CD4-positive, alpha-beta T cell treated with Interleukin-17A for 4 hours (primary cell): ENCODE measurements at places on chromosomes 4 and X.
A peak's percentile ranks its signal among the peaks of the same experiment; 100 is the strongest.

DNA sequence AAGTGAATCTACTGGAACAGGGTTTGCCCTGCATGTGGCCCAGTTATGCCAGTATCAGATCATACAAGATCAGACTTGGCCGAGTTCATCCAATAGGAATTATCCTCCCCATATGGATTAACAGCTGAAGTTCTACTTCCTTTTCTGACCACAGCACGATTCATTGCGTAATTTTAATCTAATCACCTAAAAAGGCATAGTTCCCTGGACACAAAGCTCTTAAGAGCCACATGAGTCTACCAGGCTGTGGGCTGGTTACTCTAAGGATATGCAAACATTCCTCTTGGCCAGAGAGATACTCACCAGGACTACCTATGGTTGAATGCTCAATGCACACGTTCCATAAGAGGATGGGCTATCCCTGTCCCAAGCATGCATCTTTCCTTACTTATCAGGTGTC, 46.9 kb downstream of the CHST7 start:
- DNase-seq = no peak

GRCh38 chr4:76702440-76703122, 195.4 kb downstream of the SOWAHB start:
- DNase-seq = no peak

DNA sequence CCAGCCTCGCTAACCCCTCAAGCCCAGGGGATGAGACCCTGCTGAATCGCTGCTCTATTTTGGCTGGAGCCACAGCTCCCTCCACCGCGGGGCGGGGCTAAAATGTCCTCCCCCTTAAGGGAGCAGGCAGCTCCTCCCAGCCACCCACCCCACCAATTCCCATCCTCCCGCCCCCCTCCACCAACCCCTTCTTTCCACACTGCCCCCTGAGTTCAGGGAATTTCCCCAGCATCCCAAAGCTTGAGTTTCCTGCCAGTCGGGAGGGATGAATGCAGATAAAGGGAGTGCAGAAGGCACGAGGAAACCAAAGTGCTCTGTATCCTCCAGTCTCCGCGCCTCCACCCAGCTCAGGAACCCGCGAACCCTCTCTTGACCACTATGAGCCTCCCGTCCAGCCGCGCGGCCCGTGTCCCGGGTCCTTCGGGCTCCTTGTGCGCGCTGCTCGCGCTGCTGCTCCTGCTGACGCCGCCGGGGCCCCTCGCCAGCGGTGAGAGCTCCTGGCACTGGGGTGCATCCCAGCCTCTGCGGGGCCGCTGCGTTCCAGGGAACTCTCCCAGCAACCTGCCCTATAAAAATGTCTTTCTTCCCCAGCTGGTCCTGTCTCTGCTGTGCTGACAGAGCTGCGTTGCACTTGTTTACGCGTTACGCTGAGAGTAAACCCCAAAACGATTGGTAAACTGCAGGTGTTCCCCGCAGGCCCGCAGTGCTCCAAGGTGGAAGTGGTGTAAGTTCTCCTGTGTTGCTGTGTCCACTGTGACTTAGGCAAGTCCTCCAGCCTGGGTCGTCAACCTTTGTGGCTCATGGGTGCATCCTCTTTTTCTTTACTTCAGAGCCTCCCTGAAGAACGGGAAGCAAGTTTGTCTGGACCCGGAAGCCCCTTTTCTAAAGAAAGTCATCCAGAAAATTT, at the start of gene CXCL6:
Gene CXCL6, plus strand, starts transcription at position 306 of the 907 bp plus-strand sequence. Its CDS starts 73 bp downstream, at position 379.
- DNase-seq = no peak

DNA sequence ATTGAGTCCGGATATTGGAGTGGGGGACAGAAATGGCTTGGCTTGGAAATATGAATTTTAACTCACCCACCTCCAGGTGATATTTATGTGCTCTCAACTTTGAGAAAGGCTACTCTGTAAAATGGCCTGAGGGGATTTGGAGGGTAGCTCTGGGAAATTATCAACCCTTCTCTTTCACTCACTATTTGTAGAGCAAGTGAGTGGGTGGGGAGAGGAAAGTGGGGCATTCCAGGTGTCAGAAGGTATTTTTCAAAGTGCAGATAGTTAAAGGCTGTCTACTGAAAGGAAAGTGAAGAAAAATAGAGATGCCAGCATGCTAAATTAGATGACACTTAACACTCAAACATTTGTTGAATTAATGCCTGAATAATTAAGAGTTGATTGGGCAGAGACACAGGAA, 44.1 kb downstream of the TMEM164 start:
- DNase-seq = no peak

DNA sequence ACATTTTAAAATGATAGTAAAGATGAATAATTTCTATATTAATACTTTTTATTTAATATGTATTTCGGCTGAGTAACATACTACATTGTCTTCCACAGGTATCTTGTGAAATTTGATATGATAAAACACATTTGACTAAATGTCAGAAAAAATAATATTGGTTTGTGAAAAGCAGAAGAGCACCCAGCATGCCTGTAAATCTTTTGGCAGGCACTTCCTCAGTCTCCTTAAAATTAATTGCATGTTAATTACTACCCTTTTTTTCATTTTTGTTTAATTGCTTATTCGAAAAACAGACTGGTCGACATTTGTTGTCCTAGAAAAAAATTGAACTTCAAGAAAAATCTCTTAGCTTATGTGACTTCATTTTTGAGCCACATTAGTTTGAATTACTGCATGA, 40.6 kb downstream of the CLCN3 start:
- no peak for DNase-seq

DNA sequence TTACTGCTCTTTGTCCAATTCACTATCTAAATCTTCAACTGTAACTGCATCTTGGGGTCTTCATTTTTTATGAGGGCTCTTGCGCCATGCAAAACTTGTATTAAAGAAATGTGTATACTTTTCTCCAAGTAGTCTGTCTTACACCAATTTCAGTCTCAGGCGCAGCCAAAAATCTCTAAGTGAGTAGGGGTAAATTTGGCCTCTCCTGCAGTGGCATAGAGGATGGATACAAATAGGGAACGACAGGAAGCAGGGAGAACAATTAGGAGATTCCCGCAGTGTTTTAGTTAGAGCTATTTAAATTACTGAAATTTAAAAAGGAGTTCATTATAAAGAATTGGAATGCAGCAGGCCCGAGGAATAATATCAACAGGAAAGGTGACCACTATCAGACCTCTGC, 30.2 kb downstream of the DMP1 start:
- DNase-seq = no peak

DNA sequence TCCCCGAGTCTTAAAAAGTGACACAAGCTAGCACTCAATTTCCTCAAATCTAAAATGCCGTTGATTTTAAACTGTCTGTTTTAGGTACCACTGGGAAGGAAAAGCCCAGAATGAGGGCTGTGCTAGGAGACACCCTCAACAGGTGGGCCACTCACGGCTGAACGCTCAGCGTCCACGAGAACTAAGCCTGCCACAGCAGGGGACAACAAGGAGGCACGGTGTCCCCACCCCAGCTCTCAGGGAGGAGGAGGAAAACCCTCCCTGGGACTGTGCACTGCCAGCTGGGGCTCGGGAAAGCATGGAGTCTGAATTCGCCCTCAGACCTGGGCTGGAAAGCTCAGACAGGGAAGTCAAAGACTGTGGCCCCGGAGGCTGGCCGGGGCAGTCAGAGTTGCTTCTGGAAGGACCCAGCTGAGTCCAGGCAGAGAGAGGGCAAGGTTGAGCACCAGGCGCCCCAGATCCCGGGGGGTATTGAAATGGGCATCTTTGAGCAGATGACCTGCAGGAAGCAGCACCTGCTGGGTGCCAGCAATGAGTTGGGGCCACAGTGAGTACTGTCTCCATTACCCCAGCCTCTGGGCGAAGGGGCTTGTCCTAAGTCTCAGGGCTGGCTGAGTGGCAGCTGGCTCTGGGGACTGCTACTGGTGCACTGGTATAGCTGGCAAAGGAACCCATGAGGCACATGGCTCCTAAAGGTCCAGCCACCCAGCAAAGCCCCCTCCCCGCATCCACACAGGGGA, 769 bp upstream of the CPZ start:
- DNase-seq = no peak

DNA sequence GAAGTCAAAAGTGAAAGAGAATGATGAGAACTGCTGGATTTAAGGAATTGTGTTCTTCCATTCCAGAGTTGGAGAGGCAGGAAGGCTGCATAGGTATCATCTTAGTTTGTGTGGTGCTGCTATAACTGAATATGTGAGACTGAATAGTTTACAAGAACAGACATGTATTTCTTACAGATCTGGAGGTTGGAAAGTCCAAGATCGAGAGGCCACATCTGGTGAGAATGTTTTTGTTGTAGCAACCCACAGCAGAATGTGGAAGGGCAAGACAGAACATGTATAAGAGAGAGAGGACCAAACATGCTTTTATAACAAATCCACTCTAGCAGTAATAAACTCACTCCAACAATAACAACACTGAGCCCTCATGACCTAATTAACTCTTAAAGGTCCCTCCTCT, 408.6 kb downstream of the FAM47B start:
- DNase-seq = no peak

- no peak for DNase-seq
Observed at GRCh38 chr4:111572470-111572869, 572.8 kb upstream of the FAM241A start.

- DNase-seq = no peak
Observed at GRCh38 chr4:112526061-112526460, 10.1 kb upstream of the NEUROG2 start.

DNA sequence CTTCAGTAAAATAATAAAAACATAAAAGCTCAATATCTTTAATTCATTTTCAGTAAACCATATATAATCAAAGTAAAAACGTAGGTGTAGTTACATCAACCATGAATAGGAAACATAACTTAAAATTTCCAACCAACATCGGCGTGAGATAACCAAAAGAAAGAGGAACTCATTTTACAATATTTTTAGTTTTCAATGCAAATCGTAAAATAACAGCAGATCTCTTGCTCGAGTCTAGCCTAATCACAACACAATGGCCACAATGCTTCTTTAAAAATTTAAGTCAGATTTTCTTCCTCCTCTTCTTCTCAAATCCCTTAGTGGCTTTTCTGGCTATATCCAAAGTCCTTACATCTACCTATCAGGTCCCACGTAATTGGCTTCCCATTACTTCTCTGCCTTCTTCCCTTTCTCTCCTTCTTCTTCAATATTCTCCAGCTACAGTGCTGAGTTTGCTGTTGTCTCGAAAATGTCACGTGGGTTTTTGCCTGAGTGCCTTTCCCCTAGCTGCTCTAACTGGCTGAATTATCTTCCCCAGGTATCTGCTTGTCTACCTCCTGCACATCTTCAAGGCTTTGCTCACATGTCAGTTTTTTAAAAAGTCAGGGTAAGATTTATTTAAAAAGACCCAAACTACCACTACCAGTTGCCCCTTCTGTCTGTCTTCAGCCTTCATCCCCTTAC, 90.9 kb upstream of the BANK1 start:
- no peak for DNase-seq

- no peak for DNase-seq
Observed at GRCh38 chr4:121998024-121998423, 46.2 kb upstream of the TRPC3 start.

GRCh38 chr4:55507612-55508011, 39.1 kb downstream of the CLOCK start:
- DNase-seq = no peak

DNA sequence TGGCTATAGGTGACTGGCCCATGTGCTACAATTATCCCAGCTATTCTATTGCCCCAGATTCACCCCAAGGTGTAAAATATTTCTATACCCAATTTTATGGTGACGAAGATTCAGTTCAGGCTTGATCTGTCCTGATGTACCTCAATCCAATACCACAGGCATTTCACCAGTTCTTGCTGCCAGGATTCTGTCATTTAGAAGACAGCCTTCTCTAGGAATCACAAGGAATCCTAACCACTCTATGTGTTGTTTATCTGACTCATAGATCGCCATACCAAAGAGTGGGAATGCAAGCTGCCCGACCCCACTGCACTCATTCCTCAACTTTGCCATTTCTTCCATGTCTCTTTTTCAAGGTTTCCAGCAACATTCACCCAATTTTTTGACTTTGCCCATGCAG, 355.0 kb upstream of the EMCN start:
- DNase-seq = no peak

GRCh38 chr4:74402692-74403456, 37.9 kb downstream of the EREG start:
- no peak for DNase-seq

DNA sequence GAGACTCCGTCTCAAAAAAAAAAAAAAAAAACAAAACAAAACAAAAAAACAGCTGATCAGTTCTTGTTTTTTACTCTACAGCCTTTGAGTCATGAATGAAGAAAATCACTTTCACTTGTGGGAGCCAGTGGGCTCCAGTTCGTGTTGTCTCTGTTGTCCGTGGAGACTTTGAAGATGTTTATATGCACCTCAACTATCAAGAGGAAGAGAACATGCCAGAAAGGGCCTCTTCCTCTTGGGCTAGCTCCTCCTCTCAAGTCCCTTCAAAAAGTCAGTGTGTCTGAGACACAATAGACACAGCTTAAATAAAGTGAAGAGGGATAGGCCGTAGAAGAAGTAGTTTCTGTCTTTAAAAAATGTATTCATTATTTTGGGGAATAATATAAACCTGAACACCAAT, 182.7 kb downstream of the KDR start:
- peak; percentile 48 for DNase-seq

DNA sequence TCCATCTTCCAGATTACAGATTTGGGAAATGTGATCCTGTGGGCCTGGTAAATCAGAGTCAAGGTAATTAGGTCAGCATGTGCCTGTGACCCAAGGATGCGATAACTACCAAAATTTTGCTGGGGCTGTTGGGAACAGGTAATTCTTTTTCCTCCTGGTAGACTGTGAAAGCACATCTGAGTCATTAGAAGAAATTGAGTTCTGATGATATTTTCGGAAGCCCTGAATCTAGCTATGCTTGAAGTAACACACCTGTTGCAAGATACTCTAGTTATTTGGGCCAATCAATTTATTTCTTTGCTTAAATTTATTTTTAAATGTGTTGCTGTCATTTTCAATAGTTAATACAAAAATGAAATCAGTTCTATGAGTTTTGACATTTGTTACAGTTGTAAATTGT, 903.6 kb downstream of the RPA4 start:
- no peak for DNase-seq

GRCh38 chrX:15751155-15751819, 13.2 kb downstream of the CA5B start:
- DNase-seq = peak; percentile 18

- DNase-seq = no peak
Observed at GRCh38 chrX:41397219-41397618, 49.9 kb upstream of the NYX start.

DNA sequence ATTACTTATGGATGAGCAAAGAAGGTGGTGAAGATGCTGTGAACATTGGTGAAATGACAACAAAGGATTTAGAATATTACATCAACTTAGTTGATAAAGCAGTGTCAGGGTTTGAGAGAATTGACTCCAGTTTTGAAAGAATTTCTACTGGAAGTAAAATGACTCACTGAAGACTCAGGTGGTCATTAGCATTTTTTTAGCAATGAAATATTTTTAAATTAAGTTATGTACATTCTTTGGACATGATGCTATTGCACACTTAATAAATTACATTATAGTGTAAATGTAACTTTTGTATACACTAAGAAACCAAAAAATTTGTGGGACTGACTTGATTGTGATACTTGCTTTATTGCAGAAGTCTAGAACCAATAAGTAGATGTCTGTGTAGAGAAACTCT, 56.9 kb downstream of the USO1 start:
- no peak for DNase-seq
